ENCODE measurements at places on chromosomes 12 and 14. TPM values are rescaled to one million over a fixed set of nuclear protein-coding genes. Genes with fewer than 3 reads are reported as not detected.

Gene RNASE11
- not detected for polyA plus RNA-seq

Gene GALNT8
- 2.0 TPM for polyA plus RNA-seq

Gene NFE2
- 0.25 TPM for polyA plus RNA-seq

Gene KCNK13
- polyA plus RNA-seq, result not detected

GRCh38 chr12:75636607-75637006 is 125.2 kb upstream of the KRR1 start:
- peaks cover 17% of the 10 kb centered on the region for H3K4me1 ChIP-seq
- H3K27ac ChIP-seq, result no peak overlapping the region
- no peaks in the 10 kb centered on the region for H3K36me3 ChIP-seq
- no peak overlapping the region for H3K4me3 ChIP-seq
- DNase-seq, result no peak
- no peaks in the 10 kb centered on the region for H3K27me3 ChIP-seq

- DNase-seq, result no peak
- no peak overlapping the region for H3K4me3 ChIP-seq
- no peak overlapping the region for H3K27ac ChIP-seq
- H3K4me1 ChIP-seq, result peaks cover 4% of the 10 kb centered on the region
- no peaks in the 10 kb centered on the region for H3K36me3 ChIP-seq
Measured at GRCh38 chr12:122747224-122748135, 5.1 kb upstream of the DENR start.
